ENCODE measurements at places on chromosomes 3 and 15.

GRCh38 chr15:45668386-45668785 is 33.6 kb downstream of the SQOR start:
- DNase-seq, result no peak

DNA sequence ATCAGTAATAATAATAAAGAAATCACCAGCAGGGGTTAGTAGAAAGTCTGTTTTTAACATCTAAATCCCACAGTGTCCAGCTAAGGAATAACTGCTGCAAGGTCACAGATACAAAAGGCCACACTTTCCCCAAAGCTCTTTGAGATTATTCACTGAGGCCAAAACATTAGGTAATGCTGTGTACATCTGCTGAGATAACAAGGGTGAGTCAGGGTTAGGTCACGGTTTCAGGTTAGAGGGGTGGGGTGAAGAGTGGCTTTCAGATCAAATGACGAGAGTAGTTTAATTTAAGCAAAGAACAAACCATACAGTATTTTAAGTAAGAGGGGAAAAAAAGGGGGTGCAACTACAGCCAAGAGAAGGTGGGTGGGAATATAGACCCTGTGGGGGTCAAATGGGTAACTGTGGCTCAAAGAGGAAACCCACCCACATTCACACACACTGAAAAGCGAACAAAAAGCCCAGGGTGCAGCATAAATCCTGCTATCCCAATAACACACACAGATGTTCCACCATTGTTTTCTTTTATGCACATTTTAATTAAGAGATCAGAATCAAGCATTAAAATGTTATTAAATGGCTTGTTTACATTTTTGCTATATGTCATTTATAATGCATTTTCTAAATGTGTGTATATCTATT is 412.9 kb downstream of the TIGIT start:
- no peak for DNase-seq

GRCh38 chr3:196193133-196193735 is 18.0 kb downstream of the ZDHHC19 start:
- no peak for DNase-seq

GRCh38 chr3:67688231-67688630 is 33.8 kb upstream of the SUCLG2 start:
- DNase-seq, result peak; percentile 25
